ENCODE measurements at places on chromosomes 13 and 19. TPM values are rescaled to one million over a fixed set of nuclear protein-coding genes. Genes with fewer than 3 reads are reported as not detected.

The SIGLEC9 gene
- not detected for total RNA-seq

The TNNT1 gene
- total RNA-seq: 18.0 TPM

The LRRC4B gene
- 0.30 TPM for total RNA-seq

The STXBP2 gene
- 125 TPM for total RNA-seq

The NEK3 gene
- 23.2 TPM for total RNA-seq

The MYBPC2 gene
- 0.91 TPM for total RNA-seq

The LRFN3 gene
- 12.4 TPM for total RNA-seq

The RRAS gene
- 10.6 TPM for total RNA-seq

The KLHL1 gene
- not detected for total RNA-seq

The LPAR2 gene
- 29.3 TPM for total RNA-seq

The URAD gene
- 5.2 TPM for total RNA-seq

The FUT2 gene
- total RNA-seq: 16.3 TPM

The NLRP9 gene
- total RNA-seq: not detected

The TRMT1 gene
- total RNA-seq: 42.6 TPM

The ARHGAP45 gene
- 43.3 TPM for total RNA-seq

The CD22 gene
- total RNA-seq: not detected

Measured in Caco-2 (cell line).